Activated T-cell treated with anti-CD3 and anti-CD28 coated beads for 1 hour (primary cell): ENCODE measurements at places on chromosomes 11 and 22.

GRCh38 chr22:29630987-29631386, 27.6 kb downstream of the NF2 start:
- DNase-seq, result no peak

GRCh38 chr11:85182441-85183387, 444.4 kb downstream of the DLG2 start:
- DNase-seq, result no peak

DNA sequence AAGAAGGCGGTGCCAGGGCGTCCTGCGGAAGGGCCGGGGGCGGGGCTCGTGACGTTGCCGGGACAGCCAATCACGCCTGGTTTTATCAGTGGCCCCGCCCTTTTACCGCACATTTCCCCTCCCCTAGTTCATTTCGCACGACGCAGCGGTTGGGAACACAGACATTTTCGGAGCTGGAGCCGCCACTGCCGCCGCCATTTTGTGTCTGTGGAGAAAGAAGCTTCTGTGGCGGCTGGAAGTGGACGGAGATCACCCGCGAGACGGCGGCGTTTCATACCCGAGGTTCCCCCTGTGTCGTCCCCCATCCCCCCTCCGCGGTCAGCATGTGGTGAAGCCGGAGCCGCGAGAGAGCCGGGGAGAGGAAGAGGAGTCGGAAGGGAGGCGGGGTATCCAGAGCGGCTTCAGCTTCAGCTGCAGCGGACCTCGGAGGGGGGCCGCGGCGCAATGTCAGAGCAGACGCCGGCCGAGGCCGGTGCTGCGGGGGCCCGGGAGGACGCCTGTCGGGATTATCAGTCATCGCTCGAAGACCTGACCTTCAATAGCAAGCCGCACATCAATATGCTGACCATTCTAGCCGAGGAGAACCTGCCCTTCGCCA, at the start of gene PCF11:
TSS of gene PCF11 (plus strand) at position 136 of the 598 bp plus-strand sequence. CDS start at position 445, 309 bp downstream.
- no peak for DNase-seq

- no peak for DNase-seq
These were observed 20.9 kb downstream of the SHISAL1 start for GRCh38 chr22:44291674-44292360.

GRCh38 chr11:122642472-122642922, 13.0 kb upstream of the UBASH3B start:
- no peak for DNase-seq

- DNase-seq, result no peak
These were observed 51.9 kb upstream of the EED start for GRCh38 chr11:86192519-86193257.

DNA sequence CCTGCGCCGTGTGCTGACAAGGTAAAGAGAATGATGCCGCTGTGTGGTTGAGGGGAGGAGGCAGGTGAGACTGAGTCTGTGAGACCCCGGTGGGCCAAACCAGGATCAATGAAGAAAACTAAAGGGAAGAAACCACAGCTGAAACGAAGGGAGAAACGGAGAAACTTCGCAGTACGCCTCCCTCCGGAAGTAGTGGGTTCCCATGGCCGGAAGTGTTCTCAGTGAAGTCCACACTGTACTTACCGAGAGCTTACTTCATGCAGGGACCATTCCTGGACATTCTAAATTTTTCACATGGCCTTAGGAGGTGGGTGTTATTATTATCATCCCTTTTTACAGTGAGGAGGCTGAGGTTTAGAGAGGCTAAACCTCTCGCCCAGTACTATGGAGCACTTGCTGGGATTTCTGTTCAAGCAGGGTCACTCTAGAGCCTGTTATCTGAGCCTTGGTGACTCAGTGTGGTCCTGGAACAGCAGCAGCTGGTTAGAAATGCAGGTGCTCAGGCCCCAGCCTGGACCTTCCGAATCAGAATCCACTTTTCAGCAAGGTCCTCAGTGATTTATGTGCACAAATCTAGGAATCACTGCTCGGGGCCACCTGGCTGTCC, 17.9 kb downstream of the CD5 start:
- no peak for DNase-seq

DNA sequence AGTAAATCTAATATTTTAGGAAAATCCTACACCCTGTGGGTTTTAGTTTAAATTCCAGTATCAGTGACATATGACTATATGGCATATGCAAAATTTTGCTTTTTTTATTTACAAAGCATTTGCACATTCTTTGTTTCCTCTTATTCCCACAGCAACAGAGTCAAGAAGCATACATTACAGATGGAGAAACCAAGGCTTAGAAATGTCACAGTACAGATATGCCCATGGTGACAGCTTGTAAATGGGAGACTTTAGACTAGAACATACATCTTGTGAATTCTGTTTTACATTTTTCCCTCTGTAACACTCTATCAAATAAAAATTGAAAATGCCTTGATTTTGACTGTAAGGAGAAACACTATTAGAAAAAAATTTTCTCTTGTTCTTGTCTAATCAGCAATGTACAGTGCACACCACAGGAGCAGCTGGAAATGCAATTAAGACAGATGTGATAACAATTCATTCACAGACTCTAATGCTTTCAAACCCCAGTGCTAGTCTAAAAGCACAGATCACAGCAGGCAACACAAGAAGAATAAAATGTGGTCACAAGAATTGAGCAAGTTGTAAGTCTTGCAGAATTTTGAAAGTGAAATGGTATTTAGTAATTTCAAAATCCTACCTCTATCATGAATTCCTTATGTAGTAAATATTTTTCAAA, 375.9 kb downstream of the LUZP2 start:
- no peak for DNase-seq

DNA sequence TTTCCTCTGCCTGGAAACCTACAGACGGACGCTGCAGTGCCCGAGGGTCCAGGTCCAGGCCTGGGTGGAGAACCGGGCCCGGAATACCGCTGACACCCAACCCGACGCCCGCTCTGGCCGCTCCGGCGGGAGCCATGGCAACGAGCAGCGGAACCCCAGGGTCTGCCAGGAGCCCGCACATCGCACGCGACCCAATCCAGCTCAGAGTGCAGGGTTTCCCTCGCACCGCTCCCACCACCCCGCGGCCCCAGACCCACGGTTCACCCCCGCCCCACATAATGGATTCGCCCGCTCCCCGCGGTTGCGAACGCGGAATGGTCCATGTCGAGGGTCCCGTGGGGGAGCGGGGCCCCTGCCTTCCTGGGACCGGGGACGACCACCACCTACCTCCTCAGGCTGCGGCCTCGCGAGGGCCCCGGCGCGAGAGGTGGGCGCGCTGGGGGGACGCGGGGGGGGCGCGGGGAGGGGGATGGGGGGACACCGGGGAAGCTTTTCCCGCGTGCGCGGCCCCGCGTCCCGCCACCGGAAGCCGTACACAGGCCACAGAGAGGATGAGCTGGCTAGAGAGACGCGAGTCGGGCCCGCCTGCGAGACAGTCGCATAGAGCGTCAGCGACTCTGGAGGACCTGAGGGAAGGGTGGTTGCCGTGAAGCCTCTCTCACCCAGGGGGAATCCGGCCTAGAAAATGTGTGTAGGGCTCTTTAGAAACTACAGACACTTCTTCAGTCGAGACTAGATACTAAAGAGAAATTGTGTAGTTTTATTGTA, at the start of gene SSRP1:
TSS of gene SSRP1 (minus strand) at position 550 of the 768 bp plus-strand sequence. CDS start 771 bp downstream, outside the sequence.
- DNase-seq, result peak; percentile 79

DNA sequence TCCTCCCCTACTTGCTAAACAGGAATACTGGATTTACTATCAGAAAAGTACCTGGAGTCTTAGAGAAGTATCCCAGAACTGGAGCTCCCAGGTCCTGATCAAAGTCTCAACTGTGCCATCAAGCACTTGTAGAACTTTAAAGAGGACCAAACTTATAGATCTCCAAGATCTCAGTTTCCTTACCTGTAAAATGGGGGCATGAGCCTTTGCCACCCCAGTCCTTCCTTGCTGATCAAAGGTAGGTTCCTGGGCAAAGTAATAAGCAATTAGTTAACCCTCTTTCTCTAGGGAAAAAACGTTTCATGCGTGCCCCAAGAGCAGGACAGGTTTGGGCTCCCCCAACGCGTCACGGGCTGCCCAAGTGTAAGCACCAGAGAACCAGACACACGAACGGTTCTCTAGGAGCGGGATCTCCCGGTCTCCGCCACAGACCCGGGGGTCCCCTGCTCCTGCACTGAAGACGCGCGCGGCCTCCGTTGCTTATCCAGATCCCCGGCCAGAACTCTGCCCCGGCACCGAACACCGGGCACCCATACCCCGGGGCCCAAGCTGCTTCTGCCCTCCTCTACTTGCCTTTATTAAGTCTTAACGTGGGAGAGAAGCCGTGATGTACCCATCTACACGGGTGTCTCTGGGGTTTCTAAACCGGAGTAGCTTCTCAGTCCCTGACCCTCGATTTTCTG, 505 bp downstream of the ZNF214 start:
- no peak for DNase-seq

DNA sequence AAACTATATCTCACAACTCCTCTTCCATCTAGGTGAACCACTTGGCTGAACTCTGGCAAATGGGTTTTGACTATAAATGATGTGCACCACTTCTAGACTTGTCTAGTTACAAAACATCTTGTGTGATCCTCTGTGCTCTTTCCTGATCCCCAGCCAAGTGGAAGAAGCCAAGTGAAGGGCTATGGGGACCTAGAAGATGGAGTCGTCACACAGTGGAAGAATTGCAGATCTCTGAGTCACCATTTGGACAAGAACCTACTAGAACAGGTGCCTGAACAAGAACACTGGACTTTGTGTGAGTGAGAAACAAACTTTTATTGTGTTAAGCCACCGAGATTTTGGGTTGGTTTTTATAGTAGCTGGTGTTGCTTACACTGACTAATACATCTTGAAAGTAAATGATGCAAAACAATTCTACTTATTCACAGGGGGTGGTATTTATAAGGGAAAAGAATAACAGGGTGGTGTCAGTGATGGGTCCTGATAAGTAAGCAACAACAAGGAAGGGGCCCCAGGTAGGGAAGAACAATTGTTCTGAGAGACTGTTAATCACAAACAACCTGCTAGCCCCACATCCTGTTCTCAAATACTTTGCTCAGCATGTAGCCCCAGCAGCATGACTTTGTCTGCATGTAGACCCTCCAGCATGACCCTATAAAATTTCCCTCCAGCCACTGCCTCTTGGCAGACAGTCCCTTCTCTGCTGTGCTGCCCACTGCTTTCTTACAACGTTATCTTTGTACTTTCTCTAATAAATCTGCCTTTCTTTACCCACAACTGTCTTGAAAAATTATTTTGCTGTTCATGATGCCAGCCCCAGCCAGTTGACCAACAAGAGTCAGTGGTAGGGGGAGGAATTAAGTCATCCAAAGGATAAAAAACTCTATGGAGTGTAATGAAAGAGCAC, 280.7 kb upstream of the PLET1 start:
- DNase-seq, result no peak

GRCh38 chr11:848380-848931, 5.8 kb downstream of the TSPAN4 start:
- DNase-seq, result peak; percentile 55

DNA sequence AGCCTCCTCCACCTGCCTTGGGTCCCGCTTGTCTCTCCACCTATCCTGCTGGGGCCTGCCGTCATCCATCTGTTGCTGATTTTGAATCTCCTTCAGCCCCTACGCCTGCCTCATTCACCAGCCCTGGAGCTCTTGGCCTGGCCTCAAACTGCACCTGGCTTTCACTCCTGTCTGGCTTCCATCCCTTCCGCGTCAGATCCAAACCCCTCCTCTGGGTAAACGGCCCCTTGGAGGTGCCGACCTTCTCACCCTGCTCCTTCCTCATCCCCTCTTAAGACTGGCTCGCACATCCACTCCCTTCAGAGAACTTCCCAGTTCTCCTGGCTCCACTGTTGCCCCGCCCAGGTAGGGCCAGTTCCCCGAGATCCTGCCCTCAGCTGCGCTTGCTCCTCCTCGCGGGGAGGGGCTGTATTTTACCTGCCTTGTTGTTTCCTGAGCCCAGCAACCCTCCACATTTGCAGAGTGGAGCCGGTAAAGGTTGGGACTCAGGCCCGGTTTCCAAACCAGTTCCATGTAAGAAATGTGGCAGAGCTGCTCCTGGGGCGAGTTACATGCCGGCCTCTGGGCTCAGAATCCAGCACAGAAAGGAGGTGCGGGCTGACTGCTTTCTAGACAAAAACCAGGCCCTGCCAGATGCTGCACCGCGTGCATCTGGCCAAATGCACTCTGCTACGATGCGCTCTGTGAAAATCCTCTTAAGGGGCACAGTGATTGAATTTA, 13.9 kb upstream of the SHANK2 start:
- no peak for DNase-seq

DNA sequence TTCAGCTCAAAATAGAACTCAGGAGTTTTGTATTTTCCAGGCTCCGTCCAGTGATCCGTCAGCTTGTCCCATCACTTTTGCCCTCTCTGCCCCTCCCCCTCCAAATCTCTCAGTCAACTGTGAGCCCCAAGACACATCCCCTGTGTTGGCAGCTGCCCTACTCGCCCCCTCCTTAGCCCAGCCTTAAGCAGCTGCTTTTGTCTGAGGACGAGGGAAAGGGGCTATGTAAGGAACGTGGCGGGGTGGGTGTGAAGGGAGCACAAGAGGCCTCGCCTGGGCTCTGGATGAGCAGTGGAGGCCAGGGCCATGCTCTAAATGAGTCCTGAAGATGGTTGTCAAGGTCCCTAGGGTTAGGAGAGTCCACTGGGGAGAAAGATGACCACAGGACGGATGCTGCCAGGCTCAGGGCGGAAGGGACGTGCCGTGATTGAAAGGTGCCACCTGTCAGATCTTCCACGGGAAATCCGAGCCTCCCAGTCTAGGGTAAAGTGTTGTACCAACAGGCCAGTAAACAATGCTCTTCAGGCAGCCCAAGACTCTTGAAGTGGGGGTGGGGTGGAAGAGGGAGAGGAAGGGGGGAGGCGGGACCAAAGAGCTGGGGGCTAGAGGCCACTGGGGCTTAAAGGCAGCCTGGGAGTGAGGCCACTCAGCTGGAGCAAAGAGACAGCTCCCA, at the start of gene SMTNL1:
TSS of gene SMTNL1 (plus strand) at position 649 of the 673 bp plus-strand sequence. CDS start 5,048 bp downstream, outside the sequence.
- no peak for DNase-seq

DNA sequence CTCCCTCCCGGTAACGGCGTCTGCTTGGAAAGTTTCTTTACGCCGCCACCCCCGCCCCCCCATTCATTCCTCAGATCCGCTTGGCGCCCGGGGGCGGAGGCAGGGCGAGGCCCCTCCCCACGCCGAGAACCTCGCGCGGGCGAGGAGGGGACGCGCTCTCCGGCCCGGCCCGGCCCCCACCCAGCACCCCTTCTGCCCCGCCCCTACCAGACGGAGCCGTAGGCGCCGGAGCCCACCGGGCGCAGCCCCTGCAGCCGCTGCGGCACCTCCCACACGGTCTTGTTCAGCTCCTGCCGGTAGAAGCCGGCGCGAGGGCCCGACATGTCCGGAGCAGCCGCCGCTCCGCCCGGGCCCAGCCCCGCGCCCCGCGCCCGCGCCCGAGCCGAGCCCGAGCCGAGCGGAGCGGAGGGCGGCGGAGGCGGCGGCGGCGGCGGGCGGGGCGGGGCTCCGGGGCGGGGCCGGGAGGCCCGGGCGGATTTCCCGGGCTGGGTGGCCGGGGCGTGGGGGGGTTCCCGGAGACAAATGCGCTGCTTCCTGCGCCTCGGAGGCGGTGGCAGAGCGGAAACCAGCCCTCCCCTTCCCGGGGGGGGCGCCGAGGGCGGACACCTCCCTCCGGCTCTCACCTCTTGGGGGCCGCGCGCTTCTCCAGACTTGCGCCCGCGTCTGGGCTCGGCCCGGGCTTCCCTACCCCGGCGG, at the start of gene MAPK11:
TSS of gene MAPK11 (minus strand) at position 411 of the 696 bp plus-strand sequence. CDS start at position 323, 88 bp downstream.
- DNase-seq, result peak; percentile 57
